ENCODE measurements at places on chromosomes 7 and 10.

GRCh38 chr7:77202481-77202976 lies 2.9 kb upstream of the FGL2 start:
- no peak for DNase-seq

DNA sequence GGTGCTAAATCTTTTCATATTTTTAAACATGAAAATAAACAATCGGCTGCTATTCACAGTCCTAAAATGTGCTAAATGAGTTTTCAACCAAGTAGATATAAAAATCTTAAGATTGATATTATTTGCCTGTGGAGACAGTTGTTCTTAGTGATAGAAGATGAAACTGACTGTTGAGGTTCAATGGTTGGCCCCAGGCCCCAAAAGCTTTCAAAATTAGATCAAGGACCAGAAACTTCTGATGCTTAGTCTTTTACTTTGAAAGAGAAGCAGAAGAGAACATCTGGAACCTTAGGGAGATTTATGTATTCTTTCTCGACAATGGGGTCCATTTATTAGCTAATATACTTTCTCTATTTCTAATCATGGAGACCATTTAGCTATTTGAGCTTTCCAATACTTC lies 155.8 kb downstream of the REEP3 start:
- DNase-seq = no peak

DNA sequence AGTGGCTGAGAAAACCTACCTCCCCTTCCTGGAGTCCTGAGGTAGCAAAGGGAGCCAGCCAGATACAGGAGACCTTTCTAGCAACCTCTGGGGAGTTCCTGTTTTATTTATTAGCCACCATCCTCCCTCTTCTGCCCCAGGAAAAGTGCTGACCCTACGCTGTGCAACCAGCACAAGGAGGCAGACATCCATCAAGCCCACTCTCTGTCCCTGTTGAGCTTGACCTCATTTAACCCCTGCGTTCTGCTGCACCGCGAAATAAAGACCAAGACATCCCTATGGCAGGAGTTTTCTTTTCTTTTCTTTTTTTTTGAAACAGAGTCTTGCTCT lies 25.3 kb upstream of the ANKRD2 start:
- DNase-seq = no peak

- no peak for DNase-seq
Measured at GRCh38 chr7:93476491-93477344, 97.8 kb downstream of the CALCR start.

GRCh38 chr7:28269700-28270361 lies 89.2 kb upstream of the JAZF1 start:
- DNase-seq = no peak
